Stimulated activated CD8-positive, alpha-beta memory T cell treated with anti-CD3 and anti-CD28 coated beads, Interleukin-2, amount 100 ng/mL, for 1 hour (primary cell): ENCODE measurements at places on chromosomes 6 and 20.

DNA sequence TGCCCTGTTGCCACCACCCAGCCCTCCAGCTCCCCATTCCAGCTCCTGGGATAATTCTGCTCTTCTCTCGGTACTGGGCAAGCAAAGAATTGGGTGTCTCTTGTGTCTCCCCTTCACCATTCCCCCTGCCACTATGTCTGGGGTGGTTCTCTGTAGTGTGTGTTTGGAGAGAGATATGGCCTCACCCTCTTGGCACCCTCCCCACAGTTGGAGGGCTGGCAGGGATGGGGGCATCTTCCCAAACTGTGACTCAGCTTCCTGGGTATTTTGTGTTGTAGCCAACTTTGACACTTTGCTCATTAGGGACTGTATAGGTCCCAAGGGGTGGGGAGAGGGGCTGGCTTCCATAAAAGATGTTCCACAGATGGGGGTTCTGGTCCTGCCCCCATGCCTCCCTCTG, 1.7 kb downstream of the TNXB start:
- no peak for DNase-seq

GRCh38 chr6:54037277-54037779, 73.9 kb upstream of the MLIP start:
- DNase-seq = no peak

DNA sequence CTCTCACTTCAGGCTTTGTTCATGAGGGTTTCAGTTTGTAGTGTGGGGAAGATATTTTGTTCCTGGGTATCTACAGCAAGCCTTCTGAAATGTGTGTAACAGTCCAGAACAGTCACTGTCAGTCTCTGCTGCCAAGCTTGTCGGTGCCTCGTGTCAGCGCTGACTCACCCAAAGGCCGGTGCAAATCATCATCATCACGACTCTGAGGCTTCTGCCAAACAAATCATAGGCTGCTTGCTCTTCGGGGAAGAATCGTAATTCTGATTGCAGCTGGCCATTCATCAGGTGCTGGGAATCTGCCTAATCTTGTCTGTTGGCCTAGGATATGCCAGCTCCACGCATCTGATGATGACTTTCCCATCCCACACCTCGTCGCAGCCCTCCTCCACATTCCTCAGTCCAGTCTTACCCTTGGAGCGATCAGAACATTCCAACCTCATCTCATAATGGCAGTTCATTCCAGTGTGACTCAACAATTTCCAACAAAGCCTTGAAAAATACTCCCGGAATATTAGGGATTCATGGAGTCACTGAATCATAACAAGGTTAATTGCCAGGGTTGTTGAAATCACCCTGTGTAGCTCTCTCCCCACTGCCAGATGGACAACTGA, 40.9 kb downstream of the ALDH8A1 start:
- no peak for DNase-seq

DNA sequence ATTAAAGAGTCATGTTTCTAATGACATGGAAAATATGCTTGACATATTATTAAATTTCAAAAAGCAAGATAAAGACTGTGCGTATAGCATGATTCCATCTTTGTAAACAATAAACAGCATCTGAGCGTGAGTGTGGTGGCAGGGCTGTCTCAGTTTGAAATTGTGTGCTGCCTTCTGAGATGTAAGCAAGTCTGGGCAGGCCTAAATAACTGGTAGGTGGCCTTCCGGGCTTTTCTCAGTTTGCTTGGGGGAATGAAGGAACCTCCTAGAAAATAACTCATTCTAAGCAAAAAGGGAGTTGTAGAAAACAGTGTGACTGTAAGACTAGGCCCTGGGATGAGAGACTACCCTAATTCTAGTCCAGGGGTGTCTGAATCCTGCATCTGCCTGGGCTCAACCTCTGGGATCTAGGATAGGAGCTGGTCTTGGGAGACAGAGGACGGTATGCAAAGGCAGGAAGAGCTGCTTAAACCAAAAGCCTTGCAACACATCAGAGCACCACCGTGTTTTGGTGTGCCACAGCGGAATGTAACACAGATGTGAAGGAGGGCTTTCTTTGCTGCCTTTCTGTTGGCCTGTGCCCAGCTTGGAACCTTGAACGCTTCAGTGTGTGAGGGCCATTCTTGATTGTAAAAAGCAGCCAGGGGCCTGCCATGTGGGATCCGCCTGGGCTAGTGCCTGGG, 63.5 kb upstream of the L3MBTL3 start:
- no peak for DNase-seq

- DNase-seq = no peak
These were observed 38.3 kb downstream of the SNX3 start for GRCh38 chr6:108222504-108222903.

GRCh38 chr6:31178143-31179041, 7.9 kb upstream of the POU5F1 start:
- no peak for DNase-seq

GRCh38 chr6:41040940-41041536, 1.2 kb upstream of the TSPO2 start:
- DNase-seq = no peak

- DNase-seq = no peak
These were observed 332.9 kb downstream of the TFAP2A start for GRCh38 chr6:10081957-10082356.

- no peak for DNase-seq
These were observed 84.4 kb downstream of the BACH2 start for GRCh38 chr6:90212274-90212673.

DNA sequence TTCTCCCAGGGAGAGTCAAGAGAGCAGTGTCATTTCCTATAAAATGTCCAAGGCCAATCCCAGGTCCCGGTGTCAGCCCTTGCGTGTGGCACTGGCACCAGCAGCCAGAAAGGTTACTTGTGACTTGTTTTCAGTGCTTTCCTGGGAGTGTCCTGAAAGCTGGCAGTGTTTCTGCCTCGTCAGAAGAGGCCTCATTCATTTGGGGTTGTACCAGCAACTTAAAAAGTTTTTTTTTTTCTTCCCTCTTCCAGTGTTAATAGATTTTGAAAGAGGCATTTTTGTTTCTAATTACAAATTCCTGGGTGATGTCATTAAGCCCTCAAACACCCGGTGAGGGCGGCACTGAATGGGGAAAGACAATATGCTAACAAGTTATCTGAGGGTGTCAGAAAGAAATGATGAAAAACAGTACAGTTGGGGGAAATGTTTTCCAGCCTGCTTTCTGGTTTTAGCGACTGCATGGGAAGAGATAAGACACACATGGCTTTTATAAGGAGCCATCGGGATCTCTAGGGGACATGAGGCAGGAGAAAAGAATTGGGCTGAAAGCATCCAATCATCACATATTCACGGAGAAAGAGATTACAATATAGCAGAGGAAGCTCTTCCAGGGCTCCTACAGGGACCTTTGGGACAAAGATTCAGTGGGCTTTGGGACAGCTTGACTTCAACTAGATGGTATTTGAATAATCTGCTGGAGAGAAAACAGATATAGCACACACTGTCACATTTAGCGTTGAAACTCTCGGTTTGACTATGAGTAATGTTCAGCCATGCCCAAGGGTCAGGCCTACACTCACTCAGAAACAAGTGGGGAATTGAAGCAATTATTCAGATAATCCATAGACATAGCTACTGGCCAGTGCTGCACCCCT, 153.0 kb downstream of the BCAS1 start:
- no peak for DNase-seq

DNA sequence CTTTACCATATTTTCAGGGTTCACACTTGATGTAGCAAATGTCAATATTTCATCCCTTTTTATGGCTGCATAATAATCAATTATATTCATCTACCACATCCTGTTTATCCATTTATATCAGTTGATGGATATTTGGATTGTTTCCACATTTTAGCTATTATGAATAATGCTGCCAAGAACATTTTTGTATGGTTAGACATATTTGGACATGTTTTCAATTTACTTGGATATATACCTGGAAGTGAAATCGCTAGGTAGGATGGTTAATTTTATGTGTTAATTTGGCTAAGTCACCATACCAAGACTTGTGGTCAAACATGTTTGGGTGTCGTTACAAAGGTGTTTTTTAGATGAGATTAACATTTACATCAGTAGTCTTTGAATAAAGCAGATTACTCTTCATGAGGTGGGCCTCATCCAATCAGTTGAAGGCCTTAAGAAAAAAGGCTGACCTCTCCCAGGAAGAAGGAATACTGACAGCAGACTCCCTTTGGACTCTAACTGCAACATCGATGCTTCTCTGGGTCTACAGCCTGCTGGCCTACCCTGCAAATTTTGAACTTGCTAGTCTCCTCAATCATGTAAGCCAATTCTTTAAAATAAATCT, 196.5 kb downstream of the BACH2 start:
- no peak for DNase-seq

GRCh38 chr6:117592983-117593759, 9.1 kb downstream of the GOPC start:
- DNase-seq = no peak
